ENCODE measurements at places on chromosomes 2 and 18.

DNA sequence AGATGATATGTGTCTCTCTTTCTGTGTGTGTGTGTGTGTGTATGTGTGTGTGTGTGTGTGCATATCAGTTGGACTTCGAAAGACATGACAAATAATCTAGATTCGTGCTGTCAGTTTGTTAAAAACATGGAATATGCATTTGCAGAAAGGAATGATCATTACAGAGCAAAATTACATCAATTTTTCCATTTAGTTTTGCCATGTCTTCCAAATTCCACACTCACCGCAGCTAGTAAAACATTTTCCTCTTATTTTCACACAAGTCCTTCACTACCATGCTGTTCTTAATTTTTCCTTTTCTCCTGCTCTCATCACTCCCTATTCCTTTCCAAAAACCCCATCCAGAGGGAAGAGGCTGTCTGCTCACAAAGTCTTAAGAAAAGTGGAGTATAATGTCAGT is 1191.4 kb upstream of the SLC39A10 start:
- no peak for DNase-seq

DNA sequence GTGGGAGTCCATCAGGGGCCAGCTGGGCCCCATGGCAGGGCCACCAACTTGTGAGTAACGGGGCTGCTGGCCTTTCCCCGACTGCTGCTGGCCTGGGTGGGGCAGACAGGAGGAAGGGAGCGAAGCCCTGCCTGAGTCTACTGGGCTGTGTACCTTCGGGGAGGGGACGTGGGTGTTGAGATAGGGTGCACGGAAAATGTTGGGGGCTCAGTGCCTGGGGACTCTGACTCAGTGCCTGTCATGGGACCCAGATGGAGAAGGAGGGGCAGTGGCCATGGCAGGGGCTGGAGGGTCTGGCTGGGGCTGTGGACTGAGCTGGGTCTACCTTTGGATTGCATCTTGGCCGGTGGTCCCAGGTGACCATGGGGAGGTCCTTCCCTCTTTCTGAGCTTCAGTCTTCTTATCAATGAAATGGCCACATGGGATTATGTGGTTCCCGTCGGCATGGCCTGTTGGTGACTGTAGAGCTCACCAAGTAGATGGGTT is 4.0 kb downstream of the SLC4A3 start:
- no peak for DNase-seq

DNA sequence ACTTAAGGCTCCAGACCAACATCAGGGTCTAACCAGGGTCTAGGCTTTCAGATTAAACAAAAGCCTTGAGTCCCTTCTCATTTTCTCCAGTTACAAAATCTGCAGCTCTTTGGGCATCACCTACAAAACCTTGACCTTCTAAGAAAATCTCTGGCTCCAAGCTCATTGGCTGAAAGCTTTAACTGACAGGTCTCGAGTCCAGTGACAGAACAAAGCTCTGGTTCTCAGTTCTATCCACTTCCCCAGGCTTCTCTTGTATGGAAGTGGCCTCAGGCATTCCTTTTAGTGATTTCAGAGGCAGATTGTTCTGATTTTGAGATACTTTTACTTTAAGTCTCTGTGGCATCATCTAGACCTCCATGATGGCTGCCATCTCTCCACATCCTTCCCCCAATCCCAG is 11.3 kb downstream of the SIX2 start:
- DNase-seq: no peak

- DNase-seq: no peak
Observed at GRCh38 chr2:198857246-198857645, 600.5 kb downstream of the SATB2 start.

- DNase-seq: no peak
Observed at GRCh38 chr18:32301976-32302743, 112.3 kb downstream of the MEP1B start.

GRCh38 chr2:42053791-42054701 is 6.2 kb downstream of the PKDCC start:
- DNase-seq: no peak

DNA sequence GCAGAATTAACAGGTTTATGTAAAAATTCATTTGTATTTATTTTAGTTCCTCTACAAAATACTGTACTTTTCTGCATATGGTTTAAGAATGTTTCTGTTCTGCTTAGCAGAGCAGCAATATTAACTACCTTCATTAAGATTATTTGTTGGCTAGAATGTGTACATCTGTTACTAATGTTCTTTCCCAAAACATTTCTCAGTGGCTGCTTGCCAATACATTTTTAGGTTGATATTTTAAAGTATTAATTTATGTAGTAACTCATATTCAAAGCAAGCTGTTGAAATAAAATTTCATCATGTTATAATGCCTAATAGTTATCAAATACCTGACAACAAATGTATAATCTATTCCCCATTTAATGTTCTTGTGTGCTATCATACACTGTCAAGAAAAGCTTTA is 40.3 kb downstream of the PRKD3 start:
- DNase-seq: no peak

DNA sequence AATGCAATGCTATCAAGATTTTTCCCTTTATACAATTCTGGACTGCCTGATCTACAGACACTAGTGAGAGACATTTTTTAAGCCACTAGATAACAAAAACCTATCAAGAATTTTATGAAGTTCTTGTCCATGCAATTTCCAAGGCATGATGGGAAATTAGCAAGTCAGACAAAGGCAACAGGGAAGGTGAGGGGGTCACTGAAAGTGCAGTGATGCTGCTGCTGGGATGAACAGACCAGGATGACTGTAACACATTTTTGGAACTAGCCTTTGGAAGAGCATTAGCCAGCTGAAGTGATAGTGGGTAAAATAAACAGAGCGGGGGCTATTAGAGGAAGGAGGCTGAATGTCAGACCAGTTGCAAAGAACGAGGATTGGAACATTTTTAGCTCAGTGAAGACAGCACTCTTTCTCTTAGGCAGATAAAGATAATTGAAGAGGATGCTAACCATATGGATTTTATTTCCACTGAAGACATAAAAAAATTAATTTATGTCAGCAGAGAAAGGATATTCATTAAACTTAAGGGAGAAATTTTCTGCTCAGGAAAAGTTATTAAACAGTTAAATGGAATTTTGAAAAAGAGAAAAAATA is 17.9 kb downstream of the NRXN1 start:
- DNase-seq: no peak

DNA sequence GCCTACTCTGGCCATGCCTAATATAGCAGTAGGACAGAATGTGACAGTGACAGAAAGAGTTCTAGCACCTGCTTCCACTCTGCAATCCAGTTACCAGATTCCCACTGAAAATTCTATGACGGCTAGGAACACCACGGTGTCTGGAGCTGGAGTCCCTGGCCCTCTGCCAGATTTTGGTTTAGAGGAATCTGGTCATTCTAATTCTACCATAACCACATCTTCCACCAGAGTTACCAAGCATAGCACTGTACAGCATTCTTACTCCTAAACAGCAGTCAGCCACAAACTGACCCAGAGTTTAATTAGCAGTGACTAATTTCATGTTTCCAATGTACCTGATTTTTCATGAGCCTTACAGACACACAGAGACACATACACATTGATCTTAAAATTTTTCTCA is 45.2 kb upstream of the TTR start:
- no peak for DNase-seq

- no peak for DNase-seq
Observed at GRCh38 chr2:48126162-48126561, 219.9 kb upstream of the FBXO11 start.

DNA sequence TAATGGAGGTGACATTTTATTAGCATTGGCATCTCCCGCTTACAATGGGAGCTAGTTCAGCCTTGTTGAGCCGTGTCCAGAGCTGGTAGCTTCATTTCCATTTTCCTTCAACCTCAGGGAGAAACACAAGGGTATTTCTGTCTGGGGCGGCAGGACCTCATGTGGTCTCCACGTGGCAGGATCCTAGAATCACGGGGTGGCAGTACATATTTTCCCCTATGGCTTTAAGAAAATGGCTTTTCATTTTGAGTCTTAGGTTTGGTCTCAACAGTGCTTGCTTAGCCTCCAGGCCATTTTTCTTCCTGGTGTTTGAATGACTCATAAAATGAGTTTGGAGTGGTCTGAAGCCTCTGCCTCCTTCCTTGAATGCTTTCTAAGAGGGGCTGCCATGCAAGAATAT is 20.3 kb downstream of the CABLES1 start:
- no peak for DNase-seq

DNA sequence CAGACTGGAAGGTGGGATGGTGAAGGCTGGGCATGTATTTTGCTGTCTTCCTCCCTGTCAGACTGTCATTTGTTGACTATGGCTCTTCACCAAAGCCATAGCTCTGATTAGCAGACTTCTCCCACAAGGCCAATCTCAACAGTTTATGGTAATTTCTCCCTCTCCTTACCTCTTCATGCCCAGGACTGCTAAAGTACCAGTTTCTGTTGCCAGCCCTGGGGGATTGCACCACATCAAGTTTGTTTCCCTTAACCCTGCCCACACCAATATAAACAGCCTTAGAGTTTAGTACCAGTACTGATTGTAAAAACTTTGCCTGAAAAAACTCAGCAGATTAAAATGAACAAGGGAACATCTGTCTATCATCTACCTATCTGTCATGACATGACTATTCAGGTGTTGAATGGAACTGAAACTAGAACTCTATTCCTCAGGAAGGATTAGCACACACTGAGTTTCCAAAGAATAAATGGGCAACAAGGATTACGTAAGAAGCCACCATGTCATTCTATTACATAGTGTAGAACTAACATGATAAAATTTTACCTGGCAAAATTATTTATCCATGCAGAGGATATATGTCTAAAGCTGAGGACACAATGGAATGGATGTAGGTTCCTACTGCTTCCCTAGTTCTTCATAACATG is 13.7 kb downstream of the FEZ2 start:
- no peak for DNase-seq

GRCh38 chr2:167480232-167480985 is 592.1 kb downstream of the XIRP2 start:
- no peak for DNase-seq

- no peak for DNase-seq
Observed at GRCh38 chr2:190582019-190582418, 47.5 kb upstream of the NEMP2 start.

- DNase-seq: no peak
Observed at GRCh38 chr2:1744151-1744445, 217 bp downstream of the PXDN start.

DNA sequence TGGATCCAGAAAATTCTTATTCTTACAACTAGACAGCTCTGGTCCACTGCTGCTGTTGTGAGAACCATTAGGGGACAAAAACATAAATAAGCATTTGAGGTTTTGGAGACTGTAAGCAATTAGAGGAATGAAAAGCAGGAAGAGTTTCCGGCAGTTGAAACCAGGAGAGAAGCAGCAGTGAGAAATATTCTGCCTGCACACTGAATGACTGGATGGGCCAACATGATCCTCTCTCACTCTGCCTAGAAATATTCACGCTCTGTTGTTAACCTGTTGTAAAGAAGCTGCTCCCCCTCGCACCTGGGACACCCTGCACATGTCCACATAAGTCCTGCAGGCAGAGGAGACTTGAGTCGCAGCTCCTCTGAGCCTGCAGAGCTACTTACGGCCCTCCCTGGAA is 60.4 kb upstream of the RNF152 start:
- DNase-seq: no peak

DNA sequence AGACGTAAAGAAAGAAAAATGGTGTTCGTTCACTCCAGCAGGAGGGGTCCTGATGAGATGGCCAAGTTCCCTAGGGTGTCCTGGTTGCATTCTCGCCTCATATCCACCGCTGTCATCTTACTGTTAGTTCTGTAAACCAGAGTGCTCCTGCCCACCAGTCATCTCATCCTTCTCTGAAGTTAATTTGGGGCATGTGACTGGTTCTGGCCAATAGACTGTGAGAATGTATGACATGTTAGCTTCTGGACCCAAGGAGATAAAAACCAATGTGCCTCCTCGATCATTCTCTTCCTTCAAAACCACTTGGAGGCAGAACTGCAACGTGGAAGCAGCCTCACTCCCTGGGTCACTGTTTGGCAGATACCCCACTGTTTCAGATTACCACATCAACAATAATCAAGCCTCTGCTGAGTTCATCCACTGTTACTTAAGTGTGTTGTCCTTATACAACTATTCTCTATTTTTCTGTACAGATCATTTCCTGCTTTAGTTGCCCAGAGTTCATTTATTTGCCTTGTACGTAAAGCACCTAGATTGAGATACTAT is 759.1 kb downstream of the TSN start:
- DNase-seq: no peak

GRCh38 chr18:49461602-49461977 is 1.1 kb upstream of the DYM start:
- no peak for DNase-seq

Data from keratinocyte (primary cell).